Effector memory CD8-positive, alpha-beta T cell (primary cell): ENCODE measurements at places on chromosomes 11 and 22.

GRCh38 chr11:104897891-104898684 is at the start of gene CASP12:
CASP12 (minus strand) TSS chr11:104898460.
- H3K4me3 ChIP-seq = peak within 1 kb of the TSS; percentile 69
- no peaks in the 10 kb centered on the region for H3K27me3 ChIP-seq
- no peaks in the 10 kb centered on the region for H3K36me3 ChIP-seq
- H3K4me1 ChIP-seq = peaks cover 36% of the 10 kb centered on the region
- peak; percentile 17 for DNase-seq

DNA sequence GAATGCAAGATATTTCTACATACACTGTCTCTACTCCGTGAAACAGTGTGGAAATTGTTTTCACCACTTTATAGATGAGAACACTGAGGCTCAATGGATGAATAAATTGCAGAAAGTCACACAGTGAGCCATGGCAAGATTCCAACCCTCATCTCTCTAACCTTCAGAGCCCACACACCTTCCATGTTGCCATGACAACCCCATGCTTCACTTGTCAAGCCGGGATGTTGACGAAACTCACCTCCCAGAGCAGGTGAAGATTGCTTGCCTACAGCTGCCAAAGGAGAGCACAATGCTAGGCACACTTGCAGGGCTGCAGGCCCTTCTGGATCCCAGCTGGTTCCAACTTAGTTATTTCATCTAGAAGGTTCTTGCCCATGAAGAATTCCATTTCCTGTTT is 71.4 kb upstream of the SEZ6L start:
- DNase-seq = no peak
- peaks cover 33% of the 10 kb centered on the region for H3K27me3 ChIP-seq
- H3K36me3 ChIP-seq = no peaks in the 10 kb centered on the region
- H3K4me1 ChIP-seq = no peaks in the 10 kb centered on the region
- no peak overlapping the region for H3K27ac ChIP-seq

DNA sequence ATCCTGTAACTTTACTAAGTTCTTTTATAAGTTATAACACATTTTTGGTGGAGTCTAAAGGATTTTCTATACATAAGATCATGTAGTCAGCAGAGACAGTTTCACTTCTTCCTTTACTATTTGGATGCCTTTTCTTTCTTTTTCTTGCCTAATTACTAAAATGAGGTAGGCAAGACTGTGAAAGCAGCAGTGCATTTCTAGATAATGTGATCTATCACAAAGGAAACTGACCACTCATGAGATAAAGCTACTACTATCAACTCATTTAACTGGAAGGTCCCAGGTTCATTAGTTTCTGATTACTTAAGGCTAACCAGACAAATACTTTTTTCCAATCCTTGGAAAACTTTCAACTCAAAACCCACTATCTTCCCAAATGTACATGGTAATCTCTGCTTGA is 196.2 kb upstream of the E2F8 start:
- H3K36me3 ChIP-seq = peaks cover 3% of the 10 kb centered on the region
- no peak overlapping the region for H3K27ac ChIP-seq
- H3K4me3 ChIP-seq = no peak overlapping the region
- no peak for DNase-seq
- H3K4me1 ChIP-seq = no peaks in the 10 kb centered on the region

DNA sequence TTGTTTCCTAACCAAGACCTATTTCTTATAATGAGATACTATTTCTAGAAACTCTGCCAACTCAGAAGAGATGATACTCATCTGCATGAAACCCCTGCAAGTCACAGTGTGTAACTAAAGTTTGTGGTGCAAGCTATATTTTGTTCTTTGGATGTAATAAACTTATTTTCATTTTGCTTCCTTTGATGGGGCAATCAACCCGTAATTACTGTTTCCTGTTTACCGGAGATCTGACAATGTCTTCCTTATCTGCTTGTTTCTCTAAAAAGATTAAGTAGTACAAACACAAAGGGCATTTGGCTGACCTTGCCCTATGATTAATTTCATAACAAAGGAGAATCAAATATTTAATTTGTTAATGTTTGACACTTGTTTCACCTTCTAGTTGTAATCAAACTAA is 846.6 kb upstream of the ANO3 start:
- no peaks in the 10 kb centered on the region for H3K4me1 ChIP-seq
- H3K36me3 ChIP-seq = no peaks in the 10 kb centered on the region
- no peak for DNase-seq

GRCh38 chr11:7871056-7871455 is 60.0 kb downstream of the OR10A6 start:
- H3K4me3 ChIP-seq = no peak overlapping the region
- peaks cover 30% of the 10 kb centered on the region for H3K27me3 ChIP-seq

GRCh38 chr22:49853981-49854831 is 562 bp downstream of the ZBED4 start:
- DNase-seq = no peak
- peaks cover 7% of the 10 kb centered on the region for H3K36me3 ChIP-seq
- peaks cover 32% of the 10 kb centered on the region for H3K4me1 ChIP-seq
- H3K27me3 ChIP-seq = no peaks in the 10 kb centered on the region
- H3K4me3 ChIP-seq = peak overlapping the region; percentile 99

- H3K4me1 ChIP-seq = peaks cover 15% of the 10 kb centered on the region
- no peaks in the 10 kb centered on the region for H3K36me3 ChIP-seq
Measured at GRCh38 chr11:88179971-88180629, 4.9 kb upstream of the RAB38 start.

DNA sequence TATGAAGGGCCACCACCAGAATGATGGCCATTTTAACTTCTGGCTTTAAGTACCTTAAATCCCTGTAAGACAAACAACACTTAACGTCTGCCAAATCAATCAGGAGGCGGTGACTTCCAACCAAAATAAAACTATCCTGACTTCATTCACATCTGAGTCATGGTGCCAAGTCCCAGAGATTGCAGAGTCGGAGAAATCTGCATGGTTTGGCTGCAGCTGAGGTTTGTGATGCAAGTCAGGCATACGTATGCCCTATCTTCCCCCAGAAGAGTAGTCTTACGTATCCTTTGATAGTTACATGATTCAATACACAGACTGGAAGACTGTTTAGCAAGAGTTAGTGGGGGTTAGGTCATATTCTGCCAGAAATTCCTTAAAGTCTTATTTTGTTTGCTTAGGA is 1.7 kb upstream of the GAB2 start:
- no peak for DNase-seq
- H3K36me3 ChIP-seq = peaks cover 2% of the 10 kb centered on the region
- peaks cover 30% of the 10 kb centered on the region for H3K27me3 ChIP-seq
- H3K27ac ChIP-seq = no peak overlapping the region

- no peak overlapping the region for H3K4me3 ChIP-seq
- H3K27me3 ChIP-seq = no peaks in the 10 kb centered on the region
- H3K36me3 ChIP-seq = no peaks in the 10 kb centered on the region
- no peak for DNase-seq
- peaks cover 30% of the 10 kb centered on the region for H3K4me1 ChIP-seq
- H3K27ac ChIP-seq = no peak overlapping the region
Measured at GRCh38 chr11:35711924-35712323, 49.3 kb downstream of the TRIM44 start.

DNA sequence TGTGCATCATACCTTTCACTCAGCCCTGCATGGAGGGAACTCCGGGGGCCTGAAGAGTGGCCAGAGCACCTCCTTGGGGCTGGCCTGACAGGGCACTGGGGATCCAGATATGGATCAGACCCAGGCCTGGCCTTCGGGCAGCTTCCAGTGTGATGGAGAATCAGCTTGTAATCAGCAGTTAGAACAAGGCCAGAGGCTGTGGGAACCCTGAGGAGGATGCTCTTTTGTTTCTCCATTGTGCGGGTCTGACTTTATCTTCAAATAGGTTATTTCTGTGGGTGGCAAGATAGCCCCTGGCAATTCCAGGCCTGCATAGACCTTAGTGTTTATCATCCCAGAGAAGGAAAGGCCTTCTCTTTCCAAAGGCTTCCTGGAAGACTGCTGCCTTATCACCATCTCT is 12.3 kb downstream of the DGAT2 start:
- DNase-seq = no peak
- peaks cover 20% of the 10 kb centered on the region for H3K4me1 ChIP-seq
- no peaks in the 10 kb centered on the region for H3K36me3 ChIP-seq
- no peaks in the 10 kb centered on the region for H3K27me3 ChIP-seq
- H3K27ac ChIP-seq = no peak overlapping the region
- H3K4me3 ChIP-seq = no peak overlapping the region

GRCh38 chr11:119065369-119065768 is 2.2 kb upstream of the VPS11 start:
- H3K4me1 ChIP-seq = peaks cover 38% of the 10 kb centered on the region
- H3K36me3 ChIP-seq = peaks cover 33% of the 10 kb centered on the region
- H3K27ac ChIP-seq = peak overlapping the region; percentile 99
- no peaks in the 10 kb centered on the region for H3K27me3 ChIP-seq

GRCh38 chr22:42069801-42070516 is 653 bp downstream of the NAGA start:
- no peaks in the 10 kb centered on the region for H3K27me3 ChIP-seq
- peak overlapping the region; percentile 94 for H3K4me3 ChIP-seq
- H3K36me3 ChIP-seq = peaks cover 15% of the 10 kb centered on the region
- peaks cover 23% of the 10 kb centered on the region for H3K4me1 ChIP-seq

GRCh38 chr11:10993186-10993585 is 135.3 kb upstream of the ZBED5 start:
- H3K4me1 ChIP-seq = no peaks in the 10 kb centered on the region
- no peak for DNase-seq
- H3K4me3 ChIP-seq = no peak overlapping the region
- no peak overlapping the region for H3K27ac ChIP-seq

DNA sequence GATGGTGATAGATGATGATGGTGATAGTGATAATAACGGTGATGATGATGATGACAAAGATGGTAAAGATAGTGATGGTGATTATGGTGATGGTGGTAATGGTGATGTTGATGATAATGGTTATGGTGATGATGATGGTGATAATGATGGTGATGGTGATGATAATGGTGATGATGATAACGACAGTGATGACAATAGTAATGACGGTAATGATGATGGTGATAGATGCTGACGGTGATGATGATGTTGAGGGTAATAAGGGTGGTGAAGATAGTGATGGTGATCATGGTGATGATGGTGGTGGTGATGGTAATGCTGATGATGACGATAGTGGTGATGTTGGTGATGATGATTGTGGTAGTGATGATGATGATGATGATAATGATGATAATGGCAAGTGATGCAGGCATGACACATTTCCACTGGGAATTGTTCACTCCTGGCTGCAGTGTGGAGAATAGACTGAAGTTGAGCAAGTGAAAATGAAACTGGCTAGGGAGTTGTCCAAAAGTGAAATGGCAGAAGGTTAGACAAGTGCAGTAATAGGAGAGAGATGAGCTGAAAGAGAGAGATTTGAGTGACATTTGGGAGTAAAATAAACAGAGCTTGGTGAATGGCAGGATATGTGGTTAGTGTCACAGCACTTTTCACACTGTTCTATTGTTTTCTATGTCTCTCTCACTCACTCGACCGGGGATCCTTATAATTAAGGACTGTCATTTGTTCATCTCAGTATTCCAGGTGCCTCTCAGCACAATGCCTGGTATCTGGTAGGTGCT is 992.5 kb downstream of the OPCML start:
- no peak overlapping the region for H3K27ac ChIP-seq
- H3K4me3 ChIP-seq = no peak overlapping the region
- no peaks in the 10 kb centered on the region for H3K36me3 ChIP-seq
- no peaks in the 10 kb centered on the region for H3K4me1 ChIP-seq

- no peak overlapping the region for H3K4me3 ChIP-seq
- H3K27ac ChIP-seq = no peak overlapping the region
- no peaks in the 10 kb centered on the region for H3K36me3 ChIP-seq
- DNase-seq = no peak
Measured at GRCh38 chr22:32830957-32831356, 29.5 kb downstream of the TIMP3 start.

- no peak overlapping the region for H3K27ac ChIP-seq
- H3K36me3 ChIP-seq = no peaks in the 10 kb centered on the region
- H3K4me3 ChIP-seq = no peak overlapping the region
- H3K27me3 ChIP-seq = no peaks in the 10 kb centered on the region
Measured at GRCh38 chr11:108568195-108568858, 25.2 kb downstream of the EXPH5 start.

DNA sequence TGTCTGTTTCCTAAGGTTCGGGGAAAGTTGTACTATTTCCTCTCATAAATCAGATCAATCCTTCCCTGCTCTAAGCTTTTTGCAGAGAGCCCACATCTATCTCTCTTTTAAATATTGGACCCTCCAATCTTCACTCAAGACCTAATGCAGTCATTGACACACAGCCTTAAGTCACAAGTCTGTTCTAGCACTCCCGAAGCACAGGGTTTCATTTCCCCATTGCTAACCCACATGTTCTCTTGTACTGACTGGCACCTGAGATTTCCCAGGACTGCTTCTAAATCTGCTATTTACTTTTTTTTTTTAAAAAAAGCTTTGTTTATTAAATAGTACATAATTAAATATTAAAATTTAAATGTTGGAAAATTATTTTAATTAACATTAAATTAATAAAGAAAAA is 674.7 kb downstream of the TBC1D22A start:
- no peaks in the 10 kb centered on the region for H3K27me3 ChIP-seq
- H3K4me1 ChIP-seq = no peaks in the 10 kb centered on the region
- no peaks in the 10 kb centered on the region for H3K36me3 ChIP-seq
- H3K27ac ChIP-seq = no peak overlapping the region

GRCh38 chr22:50693462-50693861 is 20.8 kb downstream of the SHANK3 start:
- no peaks in the 10 kb centered on the region for H3K4me1 ChIP-seq
- peaks cover 28% of the 10 kb centered on the region for H3K27me3 ChIP-seq

- H3K4me1 ChIP-seq = no peaks in the 10 kb centered on the region
- peaks cover 44% of the 10 kb centered on the region for H3K27me3 ChIP-seq
- no peak overlapping the region for H3K4me3 ChIP-seq
- no peaks in the 10 kb centered on the region for H3K36me3 ChIP-seq
- no peak for DNase-seq
Measured at GRCh38 chr11:111162305-111162704, 83.2 kb upstream of the POU2AF2 start.

DNA sequence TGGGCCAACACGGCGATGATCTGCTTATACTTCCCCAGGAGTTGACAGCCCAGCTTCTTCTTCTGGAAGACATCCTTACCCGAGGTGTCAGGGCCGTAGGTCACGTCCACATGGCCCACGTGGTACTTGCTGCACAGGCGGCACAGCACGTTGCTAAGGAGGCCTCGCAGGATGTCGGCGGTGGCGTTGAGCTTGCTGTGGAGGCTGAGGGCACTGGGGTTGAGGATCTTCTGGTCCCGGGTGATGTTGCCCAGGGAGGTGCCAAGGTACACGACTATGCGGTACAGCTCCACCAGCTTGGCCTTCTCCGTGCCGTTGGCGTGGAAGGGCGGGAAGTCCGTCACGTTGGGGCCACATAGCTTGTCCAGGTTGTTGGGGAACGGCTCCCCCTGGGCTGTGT is 2.9 kb downstream of the LIF start:
- H3K36me3 ChIP-seq = peaks cover 3% of the 10 kb centered on the region
- H3K4me3 ChIP-seq = no peak overlapping the region
- H3K4me1 ChIP-seq = peaks cover 18% of the 10 kb centered on the region
- H3K27me3 ChIP-seq = peaks cover 47% of the 10 kb centered on the region
- H3K27ac ChIP-seq = no peak overlapping the region

- no peak overlapping the region for H3K27ac ChIP-seq
- H3K36me3 ChIP-seq = no peaks in the 10 kb centered on the region
- DNase-seq = no peak
- peaks cover 20% of the 10 kb centered on the region for H3K27me3 ChIP-seq
- H3K4me3 ChIP-seq = no peak overlapping the region
- peaks cover 9% of the 10 kb centered on the region for H3K4me1 ChIP-seq
Measured at GRCh38 chr22:35903571-35904335, 124.9 kb downstream of the RBFOX2 start.

- H3K4me1 ChIP-seq = no peaks in the 10 kb centered on the region
- H3K27ac ChIP-seq = no peak overlapping the region
- H3K36me3 ChIP-seq = no peaks in the 10 kb centered on the region
- H3K4me3 ChIP-seq = no peak overlapping the region
- peaks cover 20% of the 10 kb centered on the region for H3K27me3 ChIP-seq
Measured at GRCh38 chr11:95345651-95346050, 114.6 kb upstream of the SESN3 start.
